ENCODE measurements at places on chromosomes 5 and 9.

- no peak for DNase-seq
Observed at GRCh38 chr5:179610903-179611265, 12.6 kb downstream of the HNRNPH1 start.

GRCh38 chr9:98066235-98066634 lies 9.7 kb downstream of the NANS start:
- DNase-seq, result no peak

DNA sequence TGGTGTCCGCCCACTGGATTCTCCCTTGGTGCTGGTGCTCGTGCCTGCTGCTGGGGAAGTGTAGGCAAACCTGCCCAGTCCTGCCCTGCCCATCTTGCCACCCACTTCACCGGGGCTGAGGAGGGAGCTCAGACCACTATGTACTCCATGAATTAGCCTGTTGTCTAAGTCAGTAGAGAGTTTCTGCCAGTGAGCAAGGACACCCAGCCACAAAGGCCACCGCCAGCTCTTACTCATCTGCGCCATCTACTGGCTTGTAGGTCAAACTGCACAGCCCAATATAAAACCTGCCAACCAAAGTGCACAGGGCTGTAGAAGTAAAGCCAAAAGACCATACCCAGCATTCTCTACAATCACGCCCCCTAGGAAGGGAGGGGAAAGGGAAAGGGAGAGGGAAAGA lies 102.3 kb downstream of the GLIS3 start:
- DNase-seq, result no peak

- DNase-seq, result no peak
Observed at GRCh38 chr5:95975703-95976102, 14.1 kb upstream of the ELL2 start.

GRCh38 chr9:6268826-6269397 lies 53.3 kb downstream of the IL33 start:
- DNase-seq, result no peak

DNA sequence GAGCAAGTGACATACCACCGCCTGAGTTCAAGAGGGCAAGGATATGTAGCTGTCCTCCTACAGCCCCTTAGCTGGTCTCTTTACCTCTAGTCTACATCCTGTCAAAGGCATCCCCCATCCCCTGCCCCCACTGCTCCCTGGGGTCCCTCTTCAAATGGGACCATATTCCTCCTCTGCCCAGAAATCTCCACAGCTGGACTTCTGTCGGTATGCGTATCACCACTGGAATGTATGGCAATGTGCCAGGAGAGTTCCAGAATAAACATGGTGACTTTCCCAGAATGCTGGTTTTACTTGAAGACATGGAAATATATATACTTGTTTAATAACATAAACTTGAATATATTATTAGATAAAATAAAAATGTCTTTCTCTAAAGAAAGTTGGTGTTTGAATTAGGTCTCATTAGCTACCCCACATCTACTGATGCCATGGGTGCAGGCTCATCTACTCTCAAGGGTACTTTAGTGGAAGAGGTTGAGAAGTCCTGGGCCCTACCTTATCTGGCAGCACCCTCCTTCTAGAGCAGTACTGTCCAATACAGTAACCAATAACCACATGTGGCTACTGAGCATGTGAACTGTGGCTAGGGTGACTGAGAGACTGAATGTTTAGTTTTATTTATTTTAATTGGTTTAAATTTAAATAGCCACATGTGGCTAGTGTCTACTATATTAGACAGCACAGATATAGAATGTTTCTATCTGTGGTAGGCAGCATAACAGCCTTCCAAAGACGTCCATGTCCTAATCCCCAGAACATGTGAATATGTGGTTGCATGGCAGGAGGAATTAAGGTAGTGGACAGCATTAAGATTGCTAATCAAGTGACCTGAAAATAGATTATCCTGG lies 181.7 kb upstream of the SLC30A5 start:
- DNase-seq, result no peak

DNA sequence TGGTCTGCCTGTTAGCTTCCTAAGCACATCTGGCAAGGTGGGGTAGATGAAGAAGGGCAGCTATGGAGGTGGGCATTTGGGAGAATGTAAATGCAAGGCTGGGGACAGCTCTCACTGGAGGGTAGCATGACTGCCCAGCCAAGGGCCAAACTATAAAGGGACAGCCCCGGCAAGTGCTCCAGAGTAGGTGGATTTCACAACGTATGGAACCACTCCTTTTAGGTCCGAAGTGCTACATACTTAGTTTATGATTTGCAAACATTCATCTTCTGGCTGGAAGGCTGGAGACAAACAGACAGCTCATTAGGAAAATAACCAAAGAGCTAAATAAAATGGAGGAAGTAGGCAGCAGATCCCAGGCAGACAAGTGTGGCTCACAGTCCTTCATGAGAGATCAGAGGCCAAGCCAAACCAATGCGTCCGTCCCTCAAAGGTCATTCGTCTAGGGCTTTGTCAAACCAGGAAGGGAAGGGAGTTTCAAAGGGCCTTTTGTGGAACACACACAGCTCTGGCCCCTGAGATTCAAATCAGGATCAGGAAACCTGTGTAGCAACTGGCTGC lies 42.5 kb upstream of the GLRX start:
- DNase-seq, result no peak

DNA sequence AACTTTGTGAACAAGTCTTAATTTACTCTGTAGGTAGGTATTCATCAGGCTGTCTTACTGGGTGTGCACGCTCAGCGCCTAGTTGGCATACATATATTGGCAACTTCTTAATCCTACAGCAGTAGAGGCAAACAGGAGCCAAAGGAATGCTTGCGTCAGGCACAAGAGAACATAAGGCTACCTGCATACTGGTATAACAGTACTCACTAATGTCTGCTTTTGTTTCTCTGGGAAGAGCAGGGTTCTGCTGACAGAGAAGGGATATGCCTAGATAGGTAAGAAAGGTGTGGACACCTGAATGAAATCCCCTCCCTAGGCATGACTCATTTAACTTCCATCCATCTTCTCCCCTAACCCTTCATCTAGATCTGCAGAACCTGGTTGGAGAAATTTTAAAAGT lies 40.1 kb downstream of the ELL2 start:
- no peak for DNase-seq

DNA sequence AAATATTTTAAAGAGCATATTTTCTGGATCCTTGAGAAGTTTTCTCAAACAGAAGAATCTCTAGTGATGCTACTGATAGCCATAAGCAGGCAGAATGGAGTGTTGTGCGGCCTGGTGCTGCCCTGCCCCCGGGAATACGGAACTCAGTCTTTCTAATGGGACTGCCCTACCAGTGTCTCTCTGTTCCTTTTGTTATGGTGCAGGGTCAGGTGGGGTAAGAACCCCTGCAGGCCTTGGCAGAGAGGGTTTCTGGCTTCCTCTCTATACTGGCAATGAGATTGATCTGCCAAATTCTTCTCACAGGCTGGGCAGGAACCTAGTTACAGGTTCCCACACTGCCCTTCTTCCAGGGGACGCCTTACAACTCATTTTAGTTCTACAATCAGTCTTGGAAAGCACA lies 2.6 kb downstream of the IL5 start:
- DNase-seq, result no peak

- DNase-seq, result no peak
Observed at GRCh38 chr9:76564297-76564696, 105.3 kb downstream of the GCNT1 start.

DNA sequence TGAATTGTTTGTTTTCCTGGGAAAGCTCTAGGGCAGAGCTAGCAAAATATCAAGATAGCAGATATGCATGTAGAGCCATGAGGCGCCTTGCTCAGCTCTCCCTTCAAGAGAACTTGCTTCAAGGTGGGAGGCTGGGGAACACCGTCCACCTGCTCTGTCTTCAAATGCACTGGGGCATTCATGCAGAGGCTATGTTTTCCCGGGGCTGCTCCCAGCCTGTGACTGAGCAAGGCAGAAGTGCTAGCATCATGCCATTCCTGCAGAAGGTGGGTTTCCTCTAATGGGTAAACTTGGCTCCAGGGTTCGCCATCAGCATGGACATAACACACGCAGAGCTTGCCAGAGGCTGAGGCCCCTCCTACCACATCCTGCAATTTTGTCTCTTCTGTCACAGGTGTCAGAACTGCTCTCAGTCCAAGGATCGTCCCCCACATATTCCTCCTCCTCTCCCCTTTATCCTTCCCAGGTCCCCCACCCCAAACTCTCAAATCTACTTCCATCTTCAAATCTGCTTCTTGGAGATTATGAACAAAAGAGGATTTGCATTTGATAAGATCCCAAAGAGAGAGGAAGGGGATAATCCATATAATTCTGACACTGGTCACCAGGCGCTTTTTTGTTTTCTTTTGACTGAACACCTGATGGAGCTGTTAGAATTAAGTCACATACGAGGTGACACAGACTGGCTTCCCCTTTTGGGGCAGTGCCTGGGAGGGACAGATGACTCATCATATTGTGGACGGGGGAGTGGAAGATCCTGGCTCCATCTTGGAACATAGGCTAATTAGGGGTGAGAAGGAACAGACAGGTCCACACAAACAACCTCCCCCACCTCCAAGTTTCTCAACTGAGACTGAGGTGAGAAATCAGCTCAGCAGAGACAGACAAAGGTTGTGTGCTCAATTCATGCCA lies 85.0 kb upstream of the TAF11L2 start:
- no peak for DNase-seq

- no peak for DNase-seq
Observed at GRCh38 chr9:70455993-70456704, 41.7 kb upstream of the KLF9 start.

DNA sequence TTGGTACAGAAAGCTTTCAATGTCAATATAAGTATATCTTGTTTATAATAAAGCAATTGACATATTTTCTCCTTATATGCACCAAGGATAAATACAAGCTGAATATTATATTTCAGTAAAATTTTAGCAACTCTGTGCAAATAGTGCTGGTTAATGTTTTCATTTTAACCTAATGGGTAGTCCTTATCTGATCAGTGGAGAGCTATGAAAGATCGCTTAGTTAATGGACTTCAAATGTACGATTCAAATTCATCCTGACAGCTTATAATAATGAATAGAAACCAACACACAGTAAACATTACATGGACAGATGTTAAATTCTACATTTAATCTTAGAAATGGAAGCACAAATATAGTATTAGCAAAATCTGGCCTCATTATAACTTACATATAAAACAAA lies 1495.2 kb upstream of the C9orf72 start:
- no peak for DNase-seq

DNA sequence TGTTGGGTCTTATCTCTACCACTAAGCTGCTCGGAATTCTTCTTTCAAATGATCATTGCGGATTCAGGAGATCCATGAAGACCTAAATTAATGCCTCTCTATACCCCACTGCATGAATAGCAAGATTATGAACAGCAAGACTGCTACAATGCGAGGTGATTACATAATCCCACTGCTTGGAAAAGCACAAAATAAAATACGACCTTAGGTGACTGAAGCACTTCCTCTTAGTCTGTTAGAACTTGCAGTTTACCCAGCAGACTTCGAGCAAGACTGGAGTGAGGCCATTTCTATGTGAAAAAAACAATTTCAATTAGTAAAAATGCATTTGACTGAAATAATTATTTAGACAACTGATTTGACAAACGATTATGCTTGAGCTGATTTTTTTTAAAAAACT lies 59.8 kb downstream of the SH3RF2 start:
- no peak for DNase-seq

GRCh38 chr5:78798673-78799029 lies 150.1 kb upstream of the LHFPL2 start:
- no peak for DNase-seq

- DNase-seq, result no peak
Observed at GRCh38 chr5:160020266-160020770, 11.4 kb downstream of the TTC1 start.

GRCh38 chr5:109126481-109126880 lies 283.3 kb downstream of the PJA2 start:
- DNase-seq, result no peak

- DNase-seq, result no peak
Observed at GRCh38 chr9:109256336-109256735, 64.5 kb downstream of the EPB41L4B start.

DNA sequence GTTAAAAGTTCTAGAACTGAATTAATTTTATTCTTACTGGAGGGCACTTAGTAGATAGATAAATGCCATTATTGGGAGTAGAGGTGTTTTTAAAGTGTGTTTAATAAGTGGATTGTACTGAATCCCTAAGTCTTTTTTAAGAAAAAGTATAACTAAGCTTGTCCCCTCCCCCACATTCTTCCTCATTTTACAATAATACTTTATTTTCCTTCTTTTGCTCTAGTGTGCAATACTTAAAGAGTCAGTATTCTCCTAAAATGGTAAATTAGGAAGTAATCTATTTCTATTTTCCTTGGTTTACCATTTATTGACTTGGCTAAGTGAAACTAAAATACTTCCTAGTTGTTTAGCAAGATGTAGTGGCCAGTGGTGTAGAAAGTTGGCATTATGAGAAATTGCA lies 11.6 kb downstream of the UBLCP1 start:
- no peak for DNase-seq

DNA sequence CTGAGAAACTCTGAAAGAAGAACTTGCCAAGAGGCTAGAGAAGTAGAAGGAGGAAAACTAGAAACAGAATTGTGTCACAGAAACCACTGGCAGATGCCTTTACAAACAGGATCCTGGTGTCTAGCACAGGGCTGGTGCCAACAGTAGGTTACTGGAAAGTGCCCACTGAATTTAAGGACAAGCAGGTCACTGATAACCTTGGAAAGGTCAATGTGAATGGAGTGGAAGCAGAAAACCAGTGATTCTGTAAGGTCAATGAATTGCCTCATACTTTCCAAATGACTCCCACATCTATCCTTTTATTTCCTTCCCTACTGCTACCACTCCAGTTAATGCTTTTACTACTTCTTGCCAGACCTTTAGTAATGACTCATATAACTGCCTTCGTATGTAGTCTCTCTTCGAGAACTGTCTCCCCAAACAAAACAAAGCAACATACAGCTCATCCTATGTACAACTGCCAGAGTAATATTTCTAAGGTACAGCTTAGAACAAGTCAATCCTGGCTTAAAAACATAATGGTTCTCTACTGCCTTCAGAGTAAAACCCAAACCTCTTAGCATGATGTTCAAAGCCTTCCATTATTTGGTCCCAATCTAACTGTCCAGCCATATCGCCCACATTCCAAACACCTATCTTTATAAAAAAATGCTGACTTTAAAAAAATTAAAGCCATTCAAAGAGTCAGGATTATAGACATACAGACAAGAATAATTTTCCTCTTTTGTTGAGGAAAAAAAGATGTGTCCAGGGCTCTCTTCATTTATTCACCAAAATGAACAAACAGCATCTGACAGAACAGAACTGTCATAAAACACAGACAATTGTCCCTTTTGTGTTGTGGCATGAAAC lies 52.5 kb downstream of the NR3C1 start:
- DNase-seq, result peak; percentile 38
